ENCODE measurements at places on chromosomes 2 and 18. TPM values are rescaled to one million over a fixed set of nuclear protein-coding genes. Genes with fewer than 3 reads are reported as not detected.
A peak's percentile ranks its signal among the peaks of the same experiment; 100 is the strongest.

- no peak overlapping the region for H3K4me3 ChIP-seq
- no peaks in the 10 kb centered on the region for H3K4me1 ChIP-seq
- DNase-seq: no peak
- no peaks in the 10 kb centered on the region for H3K36me3 ChIP-seq
- H3K27ac ChIP-seq: no peak overlapping the region
- peaks cover 4% of the 10 kb centered on the region for H3K27me3 ChIP-seq
These were observed 126.6 kb downstream of the ARHGEF4 start for GRCh38 chr2:130963196-130963848.

The KCNJ3 gene
- total RNA-seq: not detected

The EVA1A gene
- total RNA-seq: 0.62 TPM

The PLEK gene
- total RNA-seq: 210 TPM

DNA sequence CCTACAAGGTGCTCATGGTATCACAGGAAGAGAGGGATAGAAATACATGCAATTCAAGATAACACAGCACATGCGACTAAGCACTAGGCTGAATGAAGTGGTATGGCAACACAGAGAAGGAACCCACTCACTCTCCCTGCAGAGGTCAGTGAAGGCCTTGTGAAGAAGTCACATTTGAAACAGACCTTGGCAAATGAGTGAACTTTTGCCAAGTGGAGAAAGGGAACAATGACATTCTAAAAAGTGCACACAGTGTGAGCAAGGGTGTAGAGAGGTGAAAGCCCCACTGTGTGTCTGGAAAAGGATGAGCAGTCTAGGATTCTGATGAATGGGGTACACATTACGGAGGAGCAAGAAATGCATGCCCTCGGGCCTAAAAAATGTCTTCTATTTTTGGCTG lies 23.3 kb downstream of the KLF7 start:
- no peaks in the 10 kb centered on the region for H3K27me3 ChIP-seq
- no peaks in the 10 kb centered on the region for H3K36me3 ChIP-seq
- peak overlapping the region; percentile 86 for H3K27ac ChIP-seq
- no peak for DNase-seq

DNA sequence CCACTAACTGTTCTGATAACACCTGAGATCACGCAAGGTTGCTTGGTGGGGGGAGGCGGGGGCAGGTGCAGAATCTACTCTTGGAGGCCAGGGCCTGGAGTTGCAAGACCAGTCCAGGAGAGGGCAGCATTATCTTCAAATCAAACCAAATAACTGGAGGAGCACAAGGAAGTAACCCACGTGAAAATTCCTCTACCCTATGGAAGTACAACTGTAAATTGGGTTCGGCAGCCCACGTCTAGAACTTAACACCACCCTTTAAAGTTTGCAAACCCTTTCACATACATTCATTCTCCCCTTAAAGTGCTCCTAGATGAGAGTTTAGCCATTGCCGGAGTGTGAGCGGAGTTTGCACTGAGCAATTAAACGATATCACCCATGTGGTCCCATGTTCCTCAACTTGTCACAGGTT lies 19.6 kb upstream of the CXCR1 start:
- no peaks in the 10 kb centered on the region for H3K27me3 ChIP-seq
- H3K27ac ChIP-seq: no peak overlapping the region
- no peak overlapping the region for H3K4me3 ChIP-seq
- no peaks in the 10 kb centered on the region for H3K36me3 ChIP-seq
- peak; percentile 29 for DNase-seq

DNA sequence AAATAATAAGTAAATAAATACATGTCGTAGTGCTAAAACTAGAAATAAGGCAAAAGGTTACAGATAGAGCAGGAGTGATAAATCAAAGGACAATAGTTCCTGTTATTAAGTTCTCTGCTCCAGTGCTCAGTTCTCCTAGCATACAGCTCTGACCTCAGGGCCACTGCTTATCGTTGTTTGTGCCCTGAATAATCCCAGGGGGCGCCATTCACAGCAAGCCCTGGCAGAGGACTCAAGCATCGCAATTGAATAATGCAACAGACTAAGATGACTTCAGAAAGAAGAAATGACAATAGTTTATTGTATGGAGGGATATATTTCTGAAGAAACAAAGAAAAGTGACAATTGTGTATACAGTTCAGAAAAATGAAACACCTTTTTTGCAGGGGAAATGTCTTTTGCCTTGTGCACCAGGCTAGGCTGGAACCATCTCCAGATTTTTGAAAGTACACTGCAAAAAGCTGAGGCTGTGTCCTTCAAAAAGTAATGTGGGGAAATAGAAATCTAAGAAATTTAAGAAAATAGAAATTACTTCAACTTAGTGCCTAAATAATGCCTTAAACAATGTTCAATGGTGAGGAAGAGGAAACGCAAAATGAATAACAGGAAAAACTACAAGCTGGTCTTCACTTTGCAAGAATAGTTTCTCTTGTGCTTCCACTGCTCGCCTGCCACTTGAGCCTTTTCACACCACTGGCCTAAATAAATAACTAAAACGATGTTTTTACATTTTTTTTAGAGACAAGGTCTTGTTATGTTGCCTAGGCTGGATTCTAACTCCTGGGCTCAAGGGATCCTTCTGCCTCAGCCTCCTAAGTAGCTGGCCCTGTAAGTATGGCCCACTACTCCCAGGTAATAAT lies 19.0 kb upstream of the CCNYL1 start:
- H3K4me1 ChIP-seq: no peaks in the 10 kb centered on the region
- H3K4me3 ChIP-seq: no peak overlapping the region
- no peaks in the 10 kb centered on the region for H3K36me3 ChIP-seq
- no peak overlapping the region for H3K27ac ChIP-seq

- no peaks in the 10 kb centered on the region for H3K27me3 ChIP-seq
- DNase-seq: no peak
- H3K27ac ChIP-seq: no peak overlapping the region
- H3K36me3 ChIP-seq: no peaks in the 10 kb centered on the region
- H3K4me3 ChIP-seq: no peak overlapping the region
These were observed 90.2 kb upstream of the SCG2 start for GRCh38 chr2:223692191-223692947.

The RGPD3 gene
- not detected for total RNA-seq

The EGR4 gene
- total RNA-seq: not detected

- no peak for DNase-seq
- no peak overlapping the region for H3K27ac ChIP-seq
- H3K27me3 ChIP-seq: no peaks in the 10 kb centered on the region
- no peaks in the 10 kb centered on the region for H3K4me1 ChIP-seq
These were observed 2056.8 kb upstream of the CELF4 start for GRCh38 chr18:39622431-39622830.

The LONRF2 gene
- total RNA-seq: 0.24 TPM

- H3K27ac ChIP-seq: no peak overlapping the region
- DNase-seq: no peak
- H3K4me1 ChIP-seq: no peaks in the 10 kb centered on the region
- H3K27me3 ChIP-seq: no peaks in the 10 kb centered on the region
- H3K4me3 ChIP-seq: no peak overlapping the region
These were observed 1.2 kb downstream of the TNS1 start for GRCh38 chr2:218001629-218002028.

The ATOH8 gene
- not detected for total RNA-seq

- H3K27me3 ChIP-seq: no peaks in the 10 kb centered on the region
- no peak overlapping the region for H3K4me3 ChIP-seq
- no peak overlapping the region for H3K27ac ChIP-seq
- DNase-seq: no peak
These were observed 23.8 kb downstream of the WDR75 start for GRCh38 chr2:189465076-189465475.
